ENCODE measurements at places on chromosomes 11 and 22.

- DNase-seq, result no peak
These were observed 30.2 kb upstream of the B3GAT1 start for GRCh38 chr11:134442246-134442645.

DNA sequence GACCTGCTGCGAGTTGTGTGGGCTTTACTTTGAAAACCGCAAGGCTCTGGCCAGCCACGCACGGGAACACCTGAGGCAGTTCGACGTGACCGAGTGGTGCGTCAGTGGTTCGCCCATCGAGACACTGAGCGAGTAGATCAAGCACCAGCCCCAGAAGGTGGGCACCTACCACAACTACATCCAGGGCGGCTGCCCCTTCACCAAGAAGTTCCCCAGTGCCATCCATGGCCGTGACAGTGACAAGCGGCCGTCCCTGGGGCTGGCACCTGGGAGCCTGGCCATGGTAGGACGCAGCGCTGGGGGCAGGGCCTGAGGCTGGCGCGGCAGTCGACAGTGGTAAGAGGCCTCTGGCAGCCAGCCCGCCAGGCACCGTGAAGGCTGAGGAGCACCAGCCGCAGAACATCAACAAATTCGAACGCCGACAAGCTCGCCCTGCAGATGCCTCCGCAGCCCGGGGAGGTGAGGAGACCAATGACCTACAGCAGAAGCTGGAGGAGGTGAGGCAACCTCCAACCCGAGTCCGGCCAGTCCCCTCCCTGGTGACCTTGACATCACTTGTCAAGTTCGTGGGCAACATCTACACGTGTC, 545.2 kb upstream of the CCDC179 start:
- DNase-seq, result no peak

DNA sequence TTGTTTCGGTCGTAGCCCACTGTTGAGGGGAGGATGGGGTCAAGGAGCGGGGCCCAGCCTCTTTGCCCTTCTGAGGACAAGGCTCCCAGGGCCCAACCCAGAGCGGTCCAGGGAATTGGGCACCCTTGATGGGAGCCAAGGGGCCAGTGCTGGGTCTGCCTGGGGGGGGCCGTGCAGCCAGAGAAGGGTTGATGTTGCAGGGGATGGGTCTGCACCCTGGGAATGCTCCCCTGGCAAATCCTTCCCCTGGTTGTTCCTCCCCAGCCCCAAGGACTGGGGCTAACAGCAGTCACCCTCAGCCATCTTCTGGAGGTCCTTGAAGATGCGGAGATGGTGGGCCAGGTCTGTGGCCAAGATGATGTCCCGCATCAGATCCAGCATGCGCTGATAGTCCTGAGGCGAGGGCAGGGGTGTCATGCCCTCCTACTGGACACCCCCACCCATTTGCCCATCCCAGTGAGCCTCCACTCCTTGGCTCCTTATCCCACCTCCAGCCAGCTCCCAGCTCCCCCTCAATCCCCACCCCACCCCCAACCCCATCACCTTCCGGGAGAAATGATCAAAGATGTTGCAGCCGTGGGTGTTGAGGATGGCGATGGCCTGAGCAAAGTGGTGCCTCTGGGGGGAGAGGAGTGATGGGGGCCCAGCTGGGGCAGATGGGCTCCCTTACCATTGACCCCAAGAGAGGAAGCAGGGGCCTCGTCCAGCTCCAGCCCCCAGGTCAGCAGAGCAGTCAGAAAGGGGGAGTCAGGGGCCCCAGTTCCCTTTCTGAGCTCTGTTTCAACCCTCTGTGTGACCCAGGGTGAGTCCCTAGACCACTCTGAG, 95.0 kb downstream of the PDE2A start:
- no peak for DNase-seq

- no peak for DNase-seq
These were observed 120.3 kb downstream of the ETS1 start for GRCh38 chr11:128467041-128467440.

DNA sequence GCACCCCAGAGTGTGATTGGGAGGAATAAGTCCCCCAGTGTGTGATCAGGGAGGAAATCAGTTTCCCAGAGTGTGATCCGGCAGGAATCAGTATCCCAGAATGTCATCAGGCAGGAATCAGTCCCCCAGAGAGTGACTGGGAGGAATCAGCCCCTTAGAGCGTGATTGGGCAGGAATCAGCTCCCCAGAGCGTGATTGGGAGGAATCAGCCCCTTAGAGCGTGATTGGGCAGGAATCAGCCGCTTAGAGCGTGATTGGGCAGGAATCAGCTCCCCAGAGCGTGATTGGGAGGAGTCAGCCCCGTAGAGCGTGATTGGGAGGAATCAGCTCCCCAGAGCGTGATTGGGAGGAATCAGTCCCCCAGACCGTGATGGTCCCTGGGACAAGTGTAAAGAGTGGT, 81.1 kb upstream of the EIF3D start:
- no peak for DNase-seq

GRCh38 chr22:30637701-30638114, 2.1 kb downstream of the SLC35E4 start:
- DNase-seq, result no peak

DNA sequence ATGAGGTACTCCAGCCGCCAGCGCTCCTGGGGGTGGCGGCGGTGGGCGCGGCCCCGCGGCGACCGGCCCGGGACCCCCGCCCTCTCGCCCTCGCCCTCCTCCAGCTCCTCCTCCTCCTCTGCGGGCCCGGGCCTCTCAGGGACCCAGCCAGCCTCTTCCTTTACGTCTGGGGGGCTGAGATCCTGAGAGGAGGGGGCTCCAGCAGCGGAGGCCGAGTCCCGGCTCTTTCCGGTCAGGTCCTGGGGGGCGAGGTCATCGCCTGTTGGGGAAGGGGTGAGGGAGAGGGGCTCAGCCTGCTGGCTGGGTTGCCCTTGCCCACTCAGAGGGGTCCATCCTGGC, 4.3 kb downstream of the ZFTA start:
- no peak for DNase-seq

DNA sequence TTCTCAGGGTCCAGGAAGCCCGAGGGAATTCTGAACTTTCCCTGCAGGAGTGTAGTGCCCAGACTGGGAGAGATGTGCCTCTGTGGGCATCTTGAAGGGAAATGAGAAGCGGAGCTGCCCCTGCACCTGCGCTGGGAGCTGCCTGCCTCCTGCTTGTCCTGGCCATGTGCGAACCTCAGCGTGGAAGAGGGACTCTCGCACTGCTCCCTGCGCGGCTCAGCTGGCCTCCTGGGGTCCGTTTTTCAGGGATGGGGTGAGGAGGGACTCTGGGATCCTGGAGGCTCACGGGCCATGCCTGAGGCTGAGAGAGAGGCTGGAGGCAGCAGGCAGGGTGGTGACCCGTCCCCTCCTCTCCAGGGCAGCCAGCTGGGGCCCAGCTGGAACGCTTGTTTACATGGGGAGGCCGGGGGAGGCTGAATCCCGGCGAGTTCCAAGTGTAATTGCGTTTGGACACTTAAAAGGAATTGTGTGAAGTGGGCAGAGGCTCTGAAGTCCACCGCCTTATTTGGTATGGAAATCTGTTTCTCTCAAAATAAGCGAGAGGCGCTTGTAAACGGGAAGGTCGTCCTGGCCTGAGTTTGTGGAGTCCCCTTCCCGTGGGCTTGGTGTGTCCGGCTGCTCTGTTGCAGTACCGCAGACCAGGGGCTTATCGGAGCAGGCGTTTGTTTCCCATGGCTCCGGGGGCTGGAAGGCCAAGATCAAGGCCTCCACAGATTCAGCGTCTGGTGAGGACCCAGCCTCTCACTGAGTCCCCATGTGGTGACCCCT, 1.2 kb upstream of the MRGPRF start:
- DNase-seq, result no peak

GRCh38 chr11:45606514-45607281, 58.7 kb downstream of the CHST1 start:
- DNase-seq, result no peak

Measured in activated T-cell treated with anti-CD3 and anti-CD28 coated beads, Interleukin-2, amount 50 U/mL, for 72 hours (primary cell).